ENCODE measurements at places on chromosomes 3 and 15. TPM values are rescaled to one million over a fixed set of nuclear protein-coding genes. Genes with fewer than 3 reads are reported as not detected.

GRCh38 chr15:52098323-52098722 is 14.3 kb downstream of the BCL2L10 start:
- no peak for DNase-seq
- no peak overlapping the region for H3K4me3 ChIP-seq
- no peaks in the 10 kb centered on the region for H3K27me3 ChIP-seq
- no peaks in the 10 kb centered on the region for H3K36me3 ChIP-seq

- H3K4me1 ChIP-seq, result peaks cover 24% of the 10 kb centered on the region
- H3K4me3 ChIP-seq, result no peak overlapping the region
- no peaks in the 10 kb centered on the region for H3K36me3 ChIP-seq
- no peak for DNase-seq
Observed at GRCh38 chr15:52023169-52023922, 4.3 kb downstream of the MAPK6 start.

DNA sequence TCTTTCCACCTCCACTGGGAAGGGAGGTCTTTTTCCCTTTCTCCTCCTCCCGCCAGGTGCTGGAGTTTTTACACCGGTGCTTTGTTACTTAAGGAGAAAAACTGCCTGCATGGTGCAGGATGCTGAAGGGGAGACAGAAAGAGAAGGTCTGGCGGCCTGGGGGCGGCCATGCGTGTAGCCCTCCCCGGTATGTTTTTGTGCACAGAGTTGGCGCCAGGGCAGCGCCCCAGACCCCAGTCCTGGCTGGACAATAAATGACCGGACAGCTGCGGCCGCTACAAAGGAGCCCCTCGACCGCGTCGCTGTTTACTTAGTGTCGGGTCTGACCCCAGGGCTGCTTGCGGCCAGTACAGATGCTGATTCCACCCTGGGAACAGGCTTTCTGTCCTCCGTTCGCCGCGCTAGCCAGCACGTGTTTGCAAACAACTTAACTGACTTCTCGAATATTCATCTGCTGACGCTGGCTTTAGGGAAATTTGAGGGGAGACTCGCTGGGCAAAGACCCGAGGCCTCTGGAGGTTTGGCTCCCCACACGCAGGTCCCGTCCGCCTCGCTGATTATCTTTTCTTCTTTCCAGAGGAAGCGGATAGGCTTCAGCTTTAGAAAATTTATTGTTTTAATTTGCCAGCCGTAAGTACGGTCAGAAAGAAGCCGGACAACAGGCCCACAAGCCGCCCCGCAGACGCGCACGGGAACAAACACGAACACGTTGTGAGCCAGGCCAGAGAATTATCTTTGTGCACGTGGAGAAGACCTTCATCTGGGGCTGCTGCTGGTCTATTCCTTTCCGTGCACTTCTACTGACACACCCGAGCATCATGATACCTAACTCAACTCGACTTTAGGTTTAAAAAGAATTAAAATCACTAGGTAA is 46.9 kb downstream of the ZIC4 start:
- no peaks in the 10 kb centered on the region for H3K36me3 ChIP-seq
- H3K27me3 ChIP-seq, result peaks cover 23% of the 10 kb centered on the region
- no peak overlapping the region for H3K4me3 ChIP-seq
- DNase-seq, result no peak
- H3K27ac ChIP-seq, result no peak overlapping the region

- H3K4me1 ChIP-seq, result peaks cover 30% of the 10 kb centered on the region
- DNase-seq, result no peak
- peak overlapping the region; percentile 0 for H3K27ac ChIP-seq
- H3K4me3 ChIP-seq, result no peak overlapping the region
Observed at GRCh38 chr15:73695773-73696640, 11.8 kb downstream of the CD276 start.

GPR171 gene
- not detected for total RNA-seq

DNA sequence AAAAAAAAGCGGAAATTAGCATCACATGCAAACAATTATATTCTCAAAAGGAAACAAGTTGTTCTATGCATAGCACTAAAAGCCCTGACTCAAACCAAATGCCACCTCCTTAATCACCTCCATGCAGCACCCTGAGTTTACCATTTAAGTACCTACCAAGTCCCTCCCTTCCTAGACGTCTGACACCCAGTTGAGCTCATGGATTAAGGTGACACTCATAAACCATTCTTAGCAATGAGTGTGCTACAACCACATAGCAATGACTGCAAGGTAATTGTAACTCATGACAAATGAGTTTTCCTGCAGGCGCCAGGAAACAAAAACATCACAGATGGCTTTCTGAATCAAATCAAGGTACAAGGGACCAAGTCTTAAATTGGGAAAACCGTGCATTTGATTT is 32.0 kb downstream of the WWTR1 start:
- no peaks in the 10 kb centered on the region for H3K27me3 ChIP-seq
- H3K27ac ChIP-seq, result peak overlapping the region; percentile 5
- DNase-seq, result no peak
- H3K4me3 ChIP-seq, result no peak overlapping the region

DNA sequence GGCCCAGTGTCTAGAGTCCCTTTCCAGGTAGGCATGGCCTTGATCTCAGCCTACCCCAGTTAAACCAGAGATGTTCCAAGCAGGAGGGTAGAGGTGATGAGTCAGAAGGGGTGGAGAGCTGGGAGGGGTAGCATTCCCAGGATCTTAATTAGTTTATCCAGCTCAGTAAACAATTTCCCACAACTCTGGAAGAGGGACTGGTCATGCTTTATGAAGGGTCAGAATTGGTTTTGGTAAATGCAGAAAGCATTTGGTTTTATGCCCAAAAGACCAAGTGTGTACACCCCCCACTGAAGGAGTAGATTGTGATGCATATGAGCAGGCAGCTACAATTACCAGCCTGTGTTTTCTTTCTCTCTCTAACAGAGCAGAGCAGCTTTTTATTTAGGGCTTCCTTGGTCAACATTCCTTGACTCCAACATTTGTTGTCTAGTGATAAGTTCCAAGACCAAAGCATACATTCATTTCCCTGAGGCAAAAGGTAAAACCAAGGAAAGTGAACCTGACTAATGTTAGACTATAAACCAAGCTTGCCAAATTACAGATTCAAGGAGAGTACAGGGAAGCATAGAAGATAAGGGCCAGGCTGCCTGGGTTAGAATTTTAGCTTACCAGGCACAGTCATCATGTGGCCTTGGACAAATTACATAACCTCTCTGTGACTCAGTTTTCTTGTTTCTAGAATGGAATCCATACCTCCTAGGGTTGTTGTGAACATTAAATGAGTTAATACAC is 17.6 kb downstream of the EXOSC7 start:
- H3K4me3 ChIP-seq, result no peak overlapping the region
- peaks cover 4% of the 10 kb centered on the region for H3K36me3 ChIP-seq
- peaks cover 8% of the 10 kb centered on the region for H3K4me1 ChIP-seq
- DNase-seq, result no peak
- H3K27me3 ChIP-seq, result no peaks in the 10 kb centered on the region

DNAH1 gene
- total RNA-seq, result 21.0 TPM

- H3K4me1 ChIP-seq, result no peaks in the 10 kb centered on the region
- H3K27ac ChIP-seq, result no peak overlapping the region
- no peaks in the 10 kb centered on the region for H3K27me3 ChIP-seq
- no peak overlapping the region for H3K4me3 ChIP-seq
Observed at GRCh38 chr15:59933607-59934006, 70.5 kb upstream of the FOXB1 start.

DNA sequence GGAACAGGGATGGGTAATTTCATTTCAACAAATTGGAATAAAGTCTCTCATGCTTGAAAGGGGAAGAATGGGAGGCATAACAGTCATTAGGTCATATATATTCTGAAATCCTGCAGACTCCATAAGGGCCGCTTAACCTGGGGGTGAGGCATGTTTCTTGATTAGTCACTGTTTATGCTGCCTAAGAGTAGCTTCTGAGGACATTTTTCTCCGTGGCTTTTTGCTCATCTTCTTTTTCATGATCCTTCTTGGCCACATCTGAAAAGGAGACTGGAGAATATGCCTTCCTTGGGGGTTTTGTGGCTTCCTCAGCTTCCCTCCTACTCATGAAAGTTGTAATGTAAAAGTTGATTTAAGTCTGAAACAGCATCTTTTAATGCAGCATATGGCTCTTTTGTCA is 20.0 kb upstream of the CFAP20DC start:
- DNase-seq, result no peak
- H3K4me3 ChIP-seq, result no peak overlapping the region
- H3K36me3 ChIP-seq, result no peaks in the 10 kb centered on the region
- no peaks in the 10 kb centered on the region for H3K4me1 ChIP-seq

- H3K27ac ChIP-seq, result no peak overlapping the region
- DNase-seq, result peak; percentile 60
- H3K27me3 ChIP-seq, result no peaks in the 10 kb centered on the region
Observed at GRCh38 chr3:67113802-67114407, 115.8 kb downstream of the KBTBD8 start.

DNA sequence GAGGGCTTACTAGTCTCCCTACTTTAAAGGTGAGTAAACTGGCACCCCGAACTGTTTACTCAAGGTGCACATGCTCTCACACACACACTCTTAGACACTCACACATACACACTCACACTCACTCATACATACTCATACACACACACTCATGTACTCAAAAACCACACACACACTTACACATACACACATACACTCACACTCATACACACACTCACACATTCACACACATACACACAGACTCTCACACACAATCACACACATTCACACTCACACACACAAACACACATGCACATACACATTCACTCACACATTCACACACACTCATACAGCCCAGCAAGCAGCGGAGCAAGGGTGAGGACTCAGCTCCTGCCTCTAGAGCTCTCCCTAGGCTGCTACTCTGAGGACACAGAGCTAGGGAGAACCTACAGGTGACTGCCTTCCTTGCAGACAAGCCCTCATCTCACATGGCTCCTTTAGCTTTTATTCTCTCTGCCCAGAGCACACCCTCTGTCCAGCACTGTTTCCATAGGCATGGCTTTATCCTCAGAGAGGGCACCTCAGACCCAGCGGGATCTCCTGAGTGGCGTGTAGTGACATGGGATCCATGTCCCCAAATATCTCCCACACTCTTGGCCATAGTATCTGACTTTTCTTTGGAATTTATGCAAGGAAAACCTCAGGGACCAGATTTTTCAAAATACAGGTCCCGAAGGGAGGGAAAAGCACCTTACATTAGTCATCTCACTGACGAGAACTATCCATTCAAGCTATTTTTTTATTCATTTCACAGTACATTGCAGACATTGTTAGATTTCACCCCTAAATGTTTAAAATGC is 26.2 kb upstream of the ATG7 start:
- no peaks in the 10 kb centered on the region for H3K4me1 ChIP-seq
- no peak overlapping the region for H3K4me3 ChIP-seq

DNA sequence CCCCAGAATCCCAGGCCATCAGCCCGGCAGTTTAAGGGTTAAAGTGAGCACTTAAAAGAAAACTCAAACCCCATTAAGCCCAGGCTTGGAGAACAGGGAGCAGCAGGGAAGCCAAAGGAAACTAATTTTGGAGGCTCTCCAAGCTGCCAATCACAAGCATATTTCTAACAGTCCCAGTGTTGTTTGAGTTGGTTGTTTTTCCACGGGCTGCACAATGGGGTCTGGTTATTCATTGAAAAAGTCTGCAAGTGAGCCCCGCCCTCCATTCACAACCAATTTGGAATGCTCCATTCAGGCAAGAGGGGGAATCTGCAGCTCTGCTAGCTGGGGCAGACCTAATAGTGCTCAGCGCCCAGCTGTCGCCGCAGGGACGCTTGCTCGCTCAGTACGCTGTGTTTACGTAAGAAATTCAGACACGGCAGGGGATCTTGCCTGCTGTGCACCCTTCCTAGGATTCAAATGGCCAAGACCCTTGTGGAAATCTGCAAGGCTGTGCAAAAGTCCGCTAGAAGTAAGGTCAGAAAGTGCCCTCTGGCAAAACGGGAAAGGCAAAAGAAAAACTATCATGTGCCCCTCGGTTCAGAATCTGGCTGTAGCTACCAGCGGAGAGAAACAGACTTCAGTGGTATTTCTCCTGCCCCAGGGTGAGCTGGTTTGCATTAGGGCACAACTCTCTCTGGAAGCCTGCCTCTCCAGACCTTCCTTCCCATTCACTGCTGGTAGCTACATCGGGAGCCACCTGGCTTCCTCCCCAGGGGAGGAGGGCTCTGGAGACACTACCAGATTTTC is 11.0 kb downstream of the ETV5 start:
- H3K27ac ChIP-seq, result peak overlapping the region; percentile 3
- H3K4me3 ChIP-seq, result peak overlapping the region; percentile 68
- H3K27me3 ChIP-seq, result no peaks in the 10 kb centered on the region

SLC24A1 gene
- 6.1 TPM for total RNA-seq

DNA sequence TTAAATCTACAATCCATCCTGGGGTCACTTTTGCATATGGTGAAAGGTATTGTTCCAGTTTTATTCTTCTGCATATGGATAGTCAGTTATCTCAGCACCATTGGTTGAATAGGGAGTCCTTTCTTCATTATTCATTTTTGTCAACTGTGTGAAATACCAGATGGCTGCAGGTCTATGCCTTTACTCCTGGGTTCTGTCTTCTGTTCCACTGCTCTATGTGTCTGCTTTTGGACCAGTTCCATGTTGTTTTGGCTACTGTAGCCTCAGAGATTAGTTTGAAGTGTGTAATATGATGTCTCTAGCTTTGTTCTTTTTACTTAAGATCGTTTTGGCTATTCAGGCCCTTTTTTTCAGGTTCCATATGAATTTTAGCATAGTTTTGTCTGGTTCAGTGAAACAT is 795.8 kb downstream of the OTOL1 start:
- no peak for DNase-seq
- no peaks in the 10 kb centered on the region for H3K27me3 ChIP-seq
- no peak overlapping the region for H3K4me3 ChIP-seq
- no peaks in the 10 kb centered on the region for H3K36me3 ChIP-seq
- H3K4me1 ChIP-seq, result no peaks in the 10 kb centered on the region

- H3K4me1 ChIP-seq, result peaks cover 14% of the 10 kb centered on the region
- H3K27ac ChIP-seq, result no peak overlapping the region
- H3K27me3 ChIP-seq, result no peaks in the 10 kb centered on the region
- no peak overlapping the region for H3K4me3 ChIP-seq
Observed at GRCh38 chr15:84765675-84766074, 17.3 kb downstream of the ZNF592 start.

DNA sequence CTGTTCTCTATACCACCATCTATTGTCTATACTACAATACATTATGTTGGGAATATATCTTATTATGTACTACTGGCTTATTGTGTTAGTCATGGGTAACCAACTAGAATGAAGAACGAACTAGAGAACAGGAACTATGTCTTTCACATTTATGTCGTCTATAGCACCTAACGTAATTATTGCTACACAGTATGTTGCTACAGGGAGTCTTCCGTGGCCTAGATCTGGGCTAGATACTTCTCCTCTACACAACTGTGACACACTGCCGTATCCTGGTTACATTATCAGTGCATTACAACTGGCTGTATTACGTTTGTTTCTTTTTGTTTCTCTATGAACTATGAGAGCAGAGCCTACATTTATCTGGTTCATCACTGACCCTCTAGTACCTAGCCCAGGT is 34.0 kb downstream of the SCG5 start:
- no peaks in the 10 kb centered on the region for H3K27me3 ChIP-seq
